ENCODE measurements at places on chromosomes 2 and 18. TPM values are rescaled to one million over a fixed set of nuclear protein-coding genes. Genes with fewer than 3 reads are reported as not detected.

The BOK gene
- 17.2 TPM for total RNA-seq

The OR6B2 gene
- total RNA-seq: not detected

The NIF3L1 gene
- 25.2 TPM for total RNA-seq

The ACYP2 gene
- 26.3 TPM for total RNA-seq

The MC4R gene
- not detected for total RNA-seq

The TWIST2 gene
- total RNA-seq: 297 TPM

The EIF4E2 gene
- total RNA-seq: 101 TPM

The KCNE4 gene
- total RNA-seq: 21.2 TPM

The RBMS1 gene
- 87.0 TPM for total RNA-seq

The DPP10 gene
- total RNA-seq: not detected

The USP37 gene
- total RNA-seq: 7.3 TPM

The PECR gene
- 27.5 TPM for total RNA-seq

The LBH gene
- 336 TPM for total RNA-seq

The STK36 gene
- 37.2 TPM for total RNA-seq

The RBM43 gene
- total RNA-seq: 12.2 TPM

The EMX1 gene
- not detected for total RNA-seq

The FAM98A gene
- total RNA-seq: 54.9 TPM

The ZSWIM2 gene
- not detected for total RNA-seq

The STPG4 gene
- 0.17 TPM for total RNA-seq

The KCNIP3 gene
- total RNA-seq: 2.9 TPM

The RGPD4 gene
- not detected for total RNA-seq

Measured in smooth muscle cell of trachea (primary cell).